ENCODE measurements at places on chromosomes 7 and 10.

DNA sequence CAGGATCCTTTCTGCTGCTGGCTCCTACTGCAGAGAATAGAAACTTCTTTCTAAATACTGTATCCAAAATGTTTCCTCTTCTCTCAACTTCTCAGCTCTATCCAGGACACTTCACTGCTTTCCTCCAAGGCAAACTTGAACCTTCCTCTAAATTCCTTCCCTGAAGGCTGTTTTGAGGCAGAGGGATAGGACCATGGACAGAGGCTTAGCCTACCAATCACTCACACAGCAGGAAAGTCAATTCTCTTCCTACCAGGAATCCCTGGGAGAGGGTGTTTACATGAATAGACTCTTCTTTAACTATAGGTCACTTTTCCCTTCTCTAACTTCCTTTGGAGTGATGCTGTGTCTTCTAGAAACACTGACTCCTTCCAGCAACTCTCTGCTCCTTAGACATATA, 115.6 kb upstream of the MKLN1 start:
- DNase-seq = no peak

DNA sequence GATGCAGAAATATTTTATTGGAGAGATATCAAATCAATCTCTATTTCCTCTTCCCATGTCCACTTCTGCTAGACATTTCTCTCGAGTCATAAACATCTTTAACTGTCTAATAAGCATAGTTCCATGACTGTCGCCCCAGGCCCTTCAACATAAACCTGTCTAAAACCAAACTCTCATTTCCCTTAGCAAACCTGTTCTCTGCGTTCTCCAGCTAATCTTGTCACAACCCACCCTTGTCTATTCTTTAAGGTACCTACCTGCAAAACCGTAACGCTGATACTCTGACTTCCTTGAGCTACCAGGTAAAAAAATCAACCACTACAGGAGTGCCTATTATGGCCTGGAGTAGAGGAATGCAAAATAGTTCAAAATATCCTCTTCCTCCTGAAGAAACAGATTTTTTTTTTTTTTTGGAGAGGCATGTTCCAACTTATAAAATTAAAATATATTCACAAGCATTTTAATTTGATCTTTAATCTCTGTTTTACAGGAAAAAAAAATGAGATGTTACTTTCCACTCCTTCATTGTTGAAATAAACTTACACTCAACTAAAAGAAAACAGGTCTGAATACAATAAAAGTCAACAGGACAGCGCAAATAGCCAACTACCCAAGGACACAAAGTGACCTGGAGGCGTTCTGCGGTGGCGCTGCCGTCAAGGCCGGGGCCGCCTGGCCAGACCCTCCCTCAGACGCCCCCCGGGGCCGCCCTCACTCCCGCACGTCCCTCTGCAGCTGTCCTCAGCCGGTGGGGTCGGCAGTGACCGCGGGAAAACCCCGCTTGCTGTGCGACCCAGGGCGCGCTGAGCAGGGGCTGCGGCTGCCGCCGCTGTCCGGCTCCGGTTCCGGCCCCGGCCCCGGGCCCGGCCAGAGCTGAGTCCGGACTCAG, 765 bp downstream of the SLC25A40 start:
- DNase-seq = no peak

- no peak for DNase-seq
Observed at GRCh38 chr7:144032516-144032915, 16.2 kb upstream of the OR2A5 start.

GRCh38 chr7:77843194-77843593, 44.6 kb downstream of the PHTF2 start:
- no peak for DNase-seq

- DNase-seq = no peak
Observed at GRCh38 chr7:114459574-114459973, 45.0 kb downstream of the FOXP2 start.

DNA sequence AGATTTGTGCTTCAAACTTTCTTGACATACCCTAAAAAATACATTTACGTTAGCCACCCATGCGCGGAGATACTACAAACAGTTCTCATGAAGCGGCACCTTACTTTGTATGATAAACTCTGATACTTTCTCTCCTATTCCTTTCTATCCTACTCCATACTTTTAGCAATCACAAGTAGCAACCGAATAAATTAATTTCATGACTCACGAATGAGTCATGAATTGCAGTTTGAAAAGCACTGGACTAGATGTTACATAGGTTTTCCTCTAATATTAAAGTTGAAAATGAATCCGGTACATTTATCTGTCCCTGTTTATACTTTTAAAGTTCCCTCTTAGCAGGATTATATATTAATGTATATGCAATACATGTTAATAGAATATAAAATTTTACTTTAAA, 67.6 kb downstream of the CUBN start:
- DNase-seq = no peak

DNA sequence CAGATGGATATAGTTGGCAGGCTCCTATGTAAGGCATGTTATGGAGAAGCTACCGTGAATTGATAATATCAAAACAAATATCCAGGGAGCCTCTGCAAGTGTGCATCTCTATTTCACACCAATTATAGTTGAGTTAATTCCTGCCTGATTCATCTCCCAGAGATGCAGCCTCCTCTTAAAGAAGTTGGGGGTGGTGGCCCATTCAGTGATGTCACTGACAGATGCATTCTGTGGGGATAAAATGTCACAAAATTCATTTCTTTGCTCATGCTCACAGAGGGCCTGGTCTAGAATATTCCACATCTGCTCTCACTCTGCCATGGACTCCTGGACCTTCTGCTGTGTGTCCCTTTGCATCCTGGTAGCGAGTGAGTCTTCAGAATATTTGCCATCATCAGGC, 189.1 kb upstream of the PRSS1 start:
- no peak for DNase-seq

All from T-cell (primary cell).